ENCODE measurements at places on chromosomes 5 and 9.

DNA sequence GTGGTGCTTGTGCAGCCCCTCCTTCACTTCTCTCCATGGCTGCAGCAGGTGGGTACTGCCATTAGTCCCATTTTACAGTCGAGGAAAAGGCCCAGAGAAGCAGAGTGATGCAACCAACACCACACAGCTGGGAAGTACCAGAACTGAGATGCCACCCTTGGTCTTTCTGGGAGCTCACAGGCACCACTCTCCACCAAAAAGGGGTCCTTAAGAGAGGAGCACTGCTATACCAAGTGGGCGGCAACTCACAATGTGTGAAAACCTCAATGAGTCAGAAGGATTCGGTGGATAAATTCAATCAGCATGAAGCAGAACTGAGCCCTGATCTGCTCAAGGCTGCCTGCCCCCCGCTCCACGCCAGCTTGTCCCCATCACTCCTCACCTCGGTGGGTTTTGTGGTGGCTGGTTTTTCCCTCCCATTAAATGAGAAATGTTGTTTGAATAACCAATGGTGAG, 213.7 kb downstream of the FSTL4 start:
- DNase-seq = no peak

- no peak for DNase-seq
These were observed 37.7 kb upstream of the PSD2 start for GRCh38 chr5:139757727-139758509.

- DNase-seq = no peak
These were observed 356.7 kb downstream of the NDUFS4 start for GRCh38 chr5:53917095-53917494.

DNA sequence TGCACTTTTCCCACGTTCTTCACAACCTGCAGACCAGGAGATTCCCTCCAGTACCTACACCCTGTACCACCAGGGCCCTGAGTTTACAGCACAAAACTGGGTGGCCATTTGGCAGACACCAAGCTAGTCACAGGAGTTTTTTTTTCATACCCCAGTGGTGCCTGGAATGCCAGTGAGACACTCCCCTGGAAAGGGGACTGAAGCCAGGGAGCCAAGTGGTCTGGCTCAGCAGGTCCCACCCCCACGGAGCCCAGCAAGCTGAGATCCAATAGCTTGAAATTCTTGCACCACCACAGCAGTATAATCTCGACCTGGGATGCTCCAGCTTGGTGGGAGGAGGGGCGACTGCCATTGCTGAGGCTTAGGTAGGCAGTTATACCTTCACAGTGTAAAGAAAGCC, 26.3 kb upstream of the SMC5 start:
- DNase-seq = no peak

DNA sequence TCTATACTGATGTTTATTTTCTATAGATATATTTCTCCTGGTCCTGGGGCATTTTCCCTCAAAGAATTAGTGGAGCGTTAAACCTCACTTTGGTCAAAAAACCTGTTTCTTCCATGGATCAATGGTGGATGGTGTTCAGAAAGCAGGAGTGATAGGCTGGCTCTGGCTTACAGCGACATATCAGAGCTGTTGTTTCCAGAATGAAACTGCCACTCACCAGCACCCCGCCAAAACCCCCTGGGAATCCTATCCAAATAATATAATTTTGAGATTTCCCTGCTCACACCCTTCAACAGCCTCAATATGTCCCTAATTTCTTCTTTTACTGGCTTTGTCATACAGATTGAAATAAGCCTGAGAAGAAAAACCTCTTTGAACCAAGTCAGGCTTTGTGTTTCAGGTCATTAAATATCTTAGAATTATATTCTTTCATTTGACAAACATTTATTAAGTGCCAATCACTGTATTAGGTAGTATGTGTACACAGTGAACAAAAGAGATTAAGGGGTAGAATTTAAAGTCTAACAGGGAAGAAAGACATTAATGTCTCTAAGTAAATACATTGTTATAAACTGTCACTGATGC, 144.5 kb upstream of the GPR151 start:
- DNase-seq = no peak

GRCh38 chr5:25862276-25862675, 1176.1 kb downstream of the CDH9 start:
- DNase-seq = no peak

GRCh38 chr9:108783731-108784495, 71.9 kb downstream of the ACTL7B start:
- no peak for DNase-seq

DNA sequence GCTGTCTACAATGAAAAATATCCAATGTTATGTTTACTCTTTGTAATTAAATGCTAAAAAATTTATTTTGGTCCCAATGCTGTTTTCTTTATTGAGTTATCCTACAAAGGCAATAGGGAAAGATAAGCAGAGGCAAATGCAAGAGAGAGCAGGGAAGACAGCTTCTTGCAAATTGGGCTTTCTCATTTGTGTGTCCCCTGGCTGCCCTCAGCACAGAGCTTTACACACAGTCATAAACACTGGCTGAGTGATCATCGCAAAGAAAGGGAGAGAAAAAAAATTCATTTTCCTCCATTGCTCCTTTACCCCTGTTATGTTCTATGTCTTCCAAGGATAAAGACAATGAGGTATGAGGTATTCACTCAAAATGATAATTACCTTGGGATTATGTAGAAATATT, 2.3 kb upstream of the TSSK1B start:
- DNase-seq = no peak
